Caco-2 (cell line): ENCODE measurements at places on chromosomes 16 and 17. TPM values are rescaled to one million over a fixed set of nuclear protein-coding genes. Genes with fewer than 3 reads are reported as not detected.

Gene CXCL16
- 44.8 and 55.3 TPM in 2 replicates for total RNA-seq

GRCh38 chr16:16143038-16143763 is 80.1 kb downstream of the ABCC6 start:
- peak; percentile 40 for DNase-seq

Gene ITGAD
- not detected in 2 replicates for total RNA-seq

DNA sequence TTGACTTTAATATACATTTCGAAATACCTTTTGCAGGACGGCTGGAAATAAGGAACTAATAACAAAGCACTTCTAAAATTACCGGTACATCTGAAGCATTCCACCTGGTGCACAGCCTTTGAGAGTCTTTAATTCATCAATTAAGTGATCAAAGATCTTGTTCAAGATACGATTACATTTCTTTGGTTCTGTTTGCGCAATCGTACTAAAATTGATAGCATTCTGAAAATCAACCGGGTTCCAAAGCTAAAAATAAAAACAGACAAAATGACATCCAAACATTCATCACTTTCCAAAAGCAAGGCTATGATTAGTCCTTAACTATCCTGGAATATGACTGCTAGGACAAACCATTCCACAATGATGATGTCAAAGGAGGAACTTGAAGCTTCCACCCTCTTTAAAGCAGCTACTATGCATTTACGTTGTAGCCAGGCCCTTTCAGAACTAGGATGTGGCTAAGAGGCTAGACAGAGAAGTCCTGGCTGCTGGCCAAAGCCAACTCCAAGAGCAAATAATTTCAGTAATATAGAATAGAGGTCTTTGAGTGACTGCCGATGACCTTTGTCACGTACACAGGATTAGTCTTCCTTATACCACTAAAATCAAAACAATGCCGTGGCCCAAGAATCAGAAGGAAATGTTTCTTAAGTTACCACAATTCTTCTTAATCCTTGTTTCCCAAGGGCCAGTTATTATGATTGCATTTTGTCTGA is 299.8 kb upstream of the PSMD7 start:
- no peak for DNase-seq

DNA sequence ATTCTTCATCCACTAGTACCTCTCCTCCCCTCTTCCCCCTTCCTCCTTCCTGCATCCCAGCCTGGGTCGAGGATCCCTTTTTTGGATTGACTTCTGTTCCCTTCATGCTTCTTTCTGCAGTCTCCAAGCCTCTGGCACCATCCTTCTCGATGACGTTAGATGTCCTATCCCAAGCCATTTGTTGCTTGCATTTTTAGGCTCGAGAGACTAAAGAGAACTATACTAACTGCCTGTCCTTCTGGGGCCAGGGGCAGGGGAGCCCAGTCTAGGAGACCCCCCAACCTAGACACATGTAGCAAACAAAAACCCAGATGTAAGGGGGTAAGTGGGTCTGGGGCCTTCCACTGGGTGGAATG is 23.9 kb downstream of the UNK start:
- no peak for DNase-seq

Gene HS3ST3B1
- 1.8 and 1.9 TPM in 2 replicates for total RNA-seq

DNA sequence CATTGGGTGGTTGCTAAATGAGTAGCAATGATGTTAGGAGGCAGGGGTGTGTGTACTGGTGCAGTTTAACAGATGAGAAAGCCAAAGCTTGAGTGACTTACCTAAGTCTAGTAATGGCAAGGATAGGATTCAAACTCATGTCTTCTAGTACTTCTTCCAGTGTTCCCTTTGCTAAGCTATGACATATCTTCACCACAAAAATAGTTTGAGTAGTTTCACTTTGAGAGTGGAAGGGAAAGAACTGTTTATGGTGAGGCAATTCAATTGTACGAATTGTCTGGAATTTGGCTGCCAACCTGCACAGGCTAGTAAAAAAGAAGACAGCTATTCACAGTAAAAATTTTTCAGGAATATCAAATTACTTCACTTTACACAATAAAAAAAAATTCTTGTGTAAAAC is 138.0 kb downstream of the NLK start:
- DNase-seq, result no peak

Gene C17orf50
- not detected in 2 replicates for total RNA-seq

Gene PSME3
- 195 and 197 TPM in 2 replicates for total RNA-seq

GRCh38 chr16:50479771-50480170 is 68.4 kb upstream of the NKD1 start:
- no peak for DNase-seq

Gene GNGT2
- total RNA-seq, result not detected in 2 replicates

- no peak for DNase-seq
Measured at GRCh38 chr16:11797957-11798299, 870 bp upstream of the ZC3H7A start.

DNA sequence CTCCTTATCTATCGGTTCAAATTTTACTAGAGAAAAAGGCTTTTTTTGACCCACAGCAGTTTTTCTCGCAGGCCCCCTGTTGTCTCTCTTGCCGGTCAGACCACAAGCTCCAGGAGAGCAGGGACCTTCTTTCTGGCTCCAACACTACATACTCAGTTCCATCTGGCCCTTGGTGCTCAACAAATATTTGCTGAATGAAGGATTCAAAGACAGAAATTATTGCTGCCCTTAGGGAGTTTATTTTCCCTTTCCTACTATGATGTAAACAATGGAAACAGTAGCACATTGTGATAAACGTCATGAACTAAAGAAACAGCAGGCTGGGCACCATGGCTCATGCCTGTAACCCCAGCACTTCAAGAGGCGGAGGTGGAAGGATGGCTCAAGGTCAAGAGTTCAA is 59.0 kb upstream of the ATP2A3 start:
- no peak for DNase-seq

Gene ZDHHC1
- total RNA-seq, result 1.0 and 1.3 TPM in 2 replicates
